ENCODE measurements at places on chromosomes 7 and 10.

- DNase-seq: no peak
Measured at GRCh38 chr10:3750854-3751253, 34.2 kb downstream of the KLF6 start.

- DNase-seq: no peak
Measured at GRCh38 chr7:4809666-4810065, 34.2 kb downstream of the AP5Z1 start.

GRCh38 chr7:38168890-38169570 lies 9.0 kb upstream of the STARD3NL start:
- DNase-seq: no peak

DNA sequence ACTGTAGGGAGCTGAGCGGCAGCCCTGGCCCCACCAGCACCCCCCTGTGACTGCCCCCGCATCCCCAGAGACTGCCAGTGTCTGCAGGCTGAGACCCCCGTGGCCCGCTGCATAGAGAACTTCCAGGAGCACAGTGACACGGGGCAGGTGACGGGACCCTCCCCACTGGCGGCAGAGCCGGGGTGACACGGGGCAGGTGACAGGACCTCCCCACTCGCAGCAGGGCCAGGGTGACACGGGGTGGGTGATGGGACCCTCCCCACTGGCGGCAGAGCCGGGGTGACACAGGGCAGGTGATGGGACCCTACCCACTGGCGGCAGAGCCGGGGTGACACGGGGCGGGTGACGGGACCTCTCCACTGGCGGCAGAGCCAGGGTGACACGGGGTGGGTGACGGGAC lies 2.3 kb downstream of the GPER1 start:
- no peak for DNase-seq

DNA sequence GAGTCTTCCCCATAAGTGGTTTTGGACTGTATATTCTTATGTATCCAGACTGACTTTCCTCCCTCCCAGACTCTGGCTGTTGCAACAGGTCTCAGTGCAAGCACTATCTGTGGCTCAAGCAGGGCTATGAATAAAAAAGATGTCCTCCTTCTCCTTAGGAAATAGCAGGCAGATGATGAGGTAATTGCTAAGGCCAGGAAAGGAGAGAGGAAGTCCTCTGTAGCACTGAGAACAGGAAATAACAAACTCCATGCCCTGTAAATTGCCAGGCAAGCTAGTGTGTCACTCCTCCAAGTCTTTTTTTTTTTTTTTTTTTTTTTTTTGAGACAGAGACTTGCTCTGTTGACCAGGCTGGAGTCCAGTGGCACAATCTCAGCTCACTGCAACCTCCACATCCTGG lies 900.1 kb downstream of the TYW1 start:
- DNase-seq: no peak

DNA sequence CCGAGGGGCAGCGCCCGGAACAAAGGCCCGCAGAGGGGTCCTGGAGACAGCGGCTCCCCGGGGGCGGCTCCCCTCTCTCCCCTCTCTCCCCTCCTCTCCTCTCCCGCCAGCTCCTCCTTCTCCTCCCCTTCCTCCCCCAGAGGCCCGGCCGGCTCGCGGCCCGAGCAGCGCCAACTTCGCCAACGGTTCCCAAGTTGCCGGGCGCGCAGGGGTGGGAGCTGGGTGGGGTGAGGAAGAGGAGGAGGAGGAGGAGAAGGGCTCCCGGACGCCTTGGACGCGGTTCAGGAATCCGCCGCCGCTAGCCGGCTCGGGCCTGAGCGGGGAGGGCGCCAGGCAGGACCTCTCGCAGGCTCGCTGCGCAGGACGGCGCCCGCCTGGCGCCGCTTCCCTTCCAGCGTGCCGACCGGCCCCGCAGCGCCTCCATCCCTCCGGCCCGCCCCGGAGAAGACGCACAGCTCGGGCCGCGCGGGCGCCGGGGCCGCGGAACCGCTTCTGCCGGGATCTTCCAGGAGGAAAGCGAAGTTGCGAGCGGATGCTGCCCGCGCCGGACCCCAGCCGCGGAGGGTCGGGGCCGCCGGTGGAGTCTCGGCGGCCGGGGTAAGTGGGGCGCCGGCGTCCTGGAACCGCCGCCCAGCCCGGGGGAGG lies at the start of gene CHST3:
Gene CHST3 (plus strand): TSS at position 298 of the 645 bp plus-strand sequence. CDS start 41,448 bp downstream, outside the sequence.
- DNase-seq: peak; percentile 84

GRCh38 chr10:42684517-42684916 lies 46.1 kb upstream of the ZNF33B start:
- no peak for DNase-seq
